Colonic mucosa (tissue), 4 donors: ENCODE measurements at places on chromosomes 2 and 18.

DNA sequence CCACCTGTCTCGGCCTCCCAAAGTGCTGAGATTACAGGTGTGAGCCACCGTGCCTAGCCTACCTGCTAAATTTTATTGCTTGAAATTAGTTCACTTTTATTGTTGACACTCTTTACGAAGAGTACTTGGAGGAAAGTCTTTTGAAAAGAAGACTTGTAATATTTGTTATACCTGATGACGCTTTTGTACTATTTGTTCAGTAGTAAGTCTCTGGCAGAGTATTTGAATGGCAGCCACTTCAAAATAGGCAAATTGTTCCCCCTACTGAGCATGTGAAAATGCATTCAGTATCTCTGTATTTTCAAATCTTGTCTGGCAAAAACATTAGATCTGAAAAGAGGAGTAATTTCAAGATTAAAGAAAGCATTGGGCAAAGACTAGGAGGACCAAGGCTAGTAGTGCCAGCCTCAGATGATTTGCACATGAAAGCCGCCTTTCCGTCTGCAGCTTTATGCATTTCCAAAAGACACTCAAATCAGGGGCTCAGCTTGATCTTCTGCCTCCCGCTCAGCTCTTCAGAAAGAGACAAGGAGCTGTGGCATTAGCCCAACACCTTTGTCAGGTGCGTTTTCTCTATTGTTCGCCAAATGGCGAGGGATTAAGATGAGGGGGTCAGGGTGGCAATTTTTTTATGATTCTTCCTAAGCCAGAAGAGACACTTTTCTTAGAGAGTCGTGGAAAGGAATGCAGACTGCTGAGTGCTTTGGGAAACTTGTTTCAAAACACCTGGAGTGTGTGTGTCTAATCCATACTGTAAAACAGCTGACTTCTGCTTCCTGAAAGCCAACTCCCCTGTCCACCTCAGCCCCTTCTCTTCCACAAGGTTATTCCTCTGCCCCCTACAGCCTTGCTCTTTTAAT, 18.8 kb upstream of the FOXI3 start:
- no peak for DNase-seq

DNA sequence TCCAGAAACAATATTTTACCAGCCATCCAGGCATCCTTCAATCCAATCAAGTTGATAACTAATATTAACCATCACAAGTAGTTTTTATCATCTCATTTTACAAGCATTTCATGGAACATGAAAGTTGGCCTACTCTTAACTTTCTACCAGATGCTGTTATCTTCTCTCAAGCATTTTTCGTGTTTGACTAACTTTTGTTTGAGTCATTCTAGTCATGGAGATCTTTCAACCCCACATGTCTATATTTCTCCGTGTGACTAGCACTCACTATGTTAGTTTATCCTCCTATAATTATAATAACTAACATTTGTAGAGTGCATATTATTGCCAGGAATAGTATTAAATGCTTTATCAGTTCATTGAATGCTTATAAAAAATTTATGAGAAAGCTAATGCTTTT, 307.0 kb upstream of the CWC22 start:
- no peak for DNase-seq

DNA sequence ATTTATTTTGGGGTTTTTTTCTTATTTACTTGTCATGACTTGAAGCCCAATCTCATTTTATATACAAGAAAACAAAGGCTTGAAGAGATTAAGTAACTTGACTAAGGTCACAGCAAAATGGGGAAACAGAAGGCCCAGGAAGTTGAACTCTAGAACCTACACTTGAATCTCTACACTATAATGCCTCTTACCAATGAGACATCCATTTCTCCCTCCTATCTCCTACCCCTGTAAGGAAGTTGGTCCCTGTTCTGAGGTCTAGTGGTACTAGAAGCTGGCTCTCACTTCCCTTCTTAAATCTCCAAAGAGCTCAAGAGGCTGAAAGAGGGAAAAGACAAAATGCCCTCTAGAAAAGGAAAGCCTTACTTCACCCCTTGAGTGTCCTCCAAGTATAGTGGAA, 25.5 kb upstream of the IHH start:
- no peak for DNase-seq

DNA sequence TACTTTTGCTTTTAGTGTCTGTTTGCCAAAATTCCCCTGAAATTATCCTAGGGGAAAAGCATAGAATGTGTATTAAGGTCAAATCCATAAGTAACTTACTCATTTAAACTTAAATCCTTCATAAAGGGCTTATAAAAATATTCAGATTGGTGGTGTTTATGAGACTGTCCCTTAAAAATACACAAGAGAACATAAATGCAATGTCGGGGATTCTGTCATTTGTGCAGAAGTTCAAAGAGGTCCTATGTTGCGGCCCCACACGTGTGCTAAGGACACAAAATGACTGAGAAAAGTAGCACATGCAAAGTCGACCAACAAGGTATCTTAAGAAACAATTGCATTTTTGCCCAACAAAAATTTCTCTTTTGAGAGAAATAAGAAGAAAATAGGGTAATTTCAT, 225.1 kb downstream of the PIEZO2 start:
- no peak for DNase-seq

DNA sequence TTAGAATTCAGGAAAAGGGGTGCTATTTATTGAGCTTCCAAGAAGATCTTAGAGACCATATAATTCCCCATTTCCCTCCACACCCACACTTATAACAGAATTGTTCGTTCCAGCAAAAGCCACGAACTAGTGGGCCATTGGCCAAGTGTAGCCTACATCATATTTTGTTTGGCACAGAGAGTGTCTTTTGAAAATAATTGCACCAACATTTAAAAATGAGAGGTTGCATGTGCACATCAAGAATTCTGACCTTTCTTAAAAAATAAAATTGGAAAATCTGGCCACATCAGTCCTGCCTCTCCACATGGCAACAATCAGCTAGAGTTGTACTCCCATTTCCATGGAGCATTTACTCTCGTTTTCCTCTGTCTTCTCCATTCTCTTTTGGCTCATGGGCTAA, 655.5 kb upstream of the FANCL start:
- DNase-seq: no peak

GRCh38 chr2:108013305-108013704, 27.0 kb downstream of the SLC5A7 start:
- no peak for DNase-seq

GRCh38 chr18:79625195-79625923, 54.2 kb upstream of the CTDP1 start:
- DNase-seq: no peak
